Right lobe of liver (tissue), 6 donors: ENCODE measurements at places on chromosomes 4 and X.

DNA sequence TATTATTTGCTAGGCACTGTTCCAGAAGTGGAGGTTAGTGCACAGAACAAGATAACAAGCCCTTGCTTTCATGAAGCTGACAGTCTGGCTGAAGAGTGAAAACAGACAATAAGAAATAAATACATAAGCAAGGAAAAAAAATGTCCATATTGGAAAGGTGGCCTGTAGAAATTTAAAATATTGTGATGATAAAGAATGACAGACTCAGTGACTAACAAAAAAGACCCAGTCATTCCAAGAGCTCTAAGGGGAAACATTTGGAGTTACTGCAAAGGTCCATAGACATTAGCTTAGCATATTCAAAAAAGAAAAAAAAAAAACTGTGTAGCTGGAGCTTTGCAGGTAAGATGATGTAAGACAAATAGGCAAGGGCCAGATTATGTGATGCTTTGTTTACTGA lies 1.0 kb upstream of the ANTXR2 start:
- no peak for DNase-seq

DNA sequence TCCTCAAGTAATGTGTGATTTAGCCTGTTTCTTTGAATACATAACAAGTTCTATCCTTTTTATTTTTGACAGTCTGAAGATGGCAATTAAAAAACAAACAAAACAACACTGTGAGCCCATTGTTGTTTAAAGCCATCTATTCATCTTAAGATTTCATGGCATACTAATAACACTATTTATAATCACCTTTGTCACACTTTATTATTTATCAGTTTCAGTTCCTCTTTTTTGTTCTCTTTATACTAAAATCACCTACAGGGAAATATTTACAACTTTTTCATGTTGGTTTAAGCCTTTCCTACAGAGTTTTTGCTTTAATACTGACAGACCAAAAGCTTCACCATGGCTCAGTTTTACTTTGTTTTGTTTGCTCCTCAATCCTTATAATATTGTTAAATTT lies 247.4 kb upstream of the CTSO start:
- no peak for DNase-seq

DNA sequence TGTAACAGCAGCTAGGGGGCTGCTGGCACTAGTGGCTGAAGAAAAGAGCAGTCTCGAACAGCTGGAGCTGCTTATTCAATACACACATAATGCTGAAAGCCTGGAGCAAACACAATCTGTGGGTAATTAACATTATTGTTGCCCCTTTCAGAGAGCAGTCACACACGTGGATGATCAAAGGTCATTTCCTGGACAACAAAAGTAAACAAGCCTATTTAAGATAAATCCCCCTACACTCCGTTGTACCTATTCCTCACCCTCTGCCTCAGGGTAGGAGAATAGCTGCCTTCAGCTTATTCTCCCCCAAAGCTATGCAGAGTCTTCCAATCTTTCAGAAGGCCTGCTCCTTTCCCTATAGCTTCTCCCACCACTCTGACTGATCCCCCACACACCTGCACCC lies 803.9 kb downstream of the C4orf33 start:
- no peak for DNase-seq

DNA sequence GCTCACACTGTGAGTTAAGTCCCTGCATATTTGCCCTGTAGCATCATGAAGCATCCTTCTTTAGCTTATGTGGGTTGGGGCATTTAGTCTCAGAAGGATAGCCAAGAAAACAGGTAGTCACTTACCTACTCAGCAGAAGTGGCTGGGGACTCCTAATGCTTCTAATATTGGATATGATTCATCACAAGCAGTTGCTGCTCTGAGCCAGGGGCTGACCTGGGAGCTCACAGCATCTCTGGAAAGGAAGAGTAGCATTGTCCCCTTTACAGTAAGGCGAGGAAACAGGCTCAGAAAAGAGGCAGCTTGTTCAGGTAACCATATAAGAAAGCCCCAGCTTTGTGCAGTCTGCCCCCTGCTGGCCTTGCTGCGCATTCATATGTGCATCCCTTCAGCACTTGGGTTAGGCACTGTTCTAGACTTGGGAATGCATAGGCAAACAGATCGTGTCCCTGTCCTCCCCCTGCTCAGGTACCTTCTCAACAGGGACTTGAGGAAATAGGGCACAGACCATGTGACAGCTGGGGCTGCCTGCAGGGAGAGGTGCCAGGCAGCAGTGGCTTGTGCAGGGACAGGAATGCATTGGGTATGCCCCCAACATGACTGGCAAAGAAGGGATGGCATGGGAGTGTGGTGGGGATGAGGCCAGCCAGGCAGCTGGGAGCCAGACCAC lies 35.7 kb upstream of the TBC1D14 start:
- peak; percentile 77 for DNase-seq

DNA sequence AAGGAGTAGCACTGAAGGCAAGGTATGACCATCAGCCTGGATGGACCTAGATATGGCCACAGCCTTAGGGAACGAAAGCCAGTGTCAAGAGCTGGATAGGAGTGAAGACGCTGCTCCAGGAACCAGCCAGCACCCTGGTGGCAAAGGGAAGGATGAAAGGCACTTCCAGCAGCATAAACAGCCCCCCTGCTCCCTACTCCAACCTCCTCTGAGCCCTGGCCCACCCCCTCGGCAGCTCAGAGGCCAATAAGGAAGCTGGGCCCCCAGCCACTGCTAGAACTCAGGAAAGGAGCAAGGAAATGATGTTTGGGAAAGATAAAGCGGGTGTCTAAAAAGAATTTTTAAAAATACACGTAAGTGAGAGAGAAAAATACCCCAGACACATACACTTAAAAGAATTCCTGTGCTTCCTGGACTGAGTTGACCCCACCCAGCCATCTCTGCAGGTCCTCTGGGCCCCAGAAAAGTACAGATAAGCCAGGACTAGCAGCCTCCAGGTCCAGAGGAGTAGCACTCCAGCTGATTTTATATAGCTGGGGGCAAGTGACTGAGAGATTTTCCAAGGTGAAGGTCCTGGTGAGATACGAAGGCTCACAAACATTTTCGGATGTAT lies 170.4 kb downstream of the SHROOM4 start:
- peak; percentile 31 for DNase-seq

GRCh38 chr4:48247878-48248558 lies 21.6 kb downstream of the TEC start:
- no peak for DNase-seq

DNA sequence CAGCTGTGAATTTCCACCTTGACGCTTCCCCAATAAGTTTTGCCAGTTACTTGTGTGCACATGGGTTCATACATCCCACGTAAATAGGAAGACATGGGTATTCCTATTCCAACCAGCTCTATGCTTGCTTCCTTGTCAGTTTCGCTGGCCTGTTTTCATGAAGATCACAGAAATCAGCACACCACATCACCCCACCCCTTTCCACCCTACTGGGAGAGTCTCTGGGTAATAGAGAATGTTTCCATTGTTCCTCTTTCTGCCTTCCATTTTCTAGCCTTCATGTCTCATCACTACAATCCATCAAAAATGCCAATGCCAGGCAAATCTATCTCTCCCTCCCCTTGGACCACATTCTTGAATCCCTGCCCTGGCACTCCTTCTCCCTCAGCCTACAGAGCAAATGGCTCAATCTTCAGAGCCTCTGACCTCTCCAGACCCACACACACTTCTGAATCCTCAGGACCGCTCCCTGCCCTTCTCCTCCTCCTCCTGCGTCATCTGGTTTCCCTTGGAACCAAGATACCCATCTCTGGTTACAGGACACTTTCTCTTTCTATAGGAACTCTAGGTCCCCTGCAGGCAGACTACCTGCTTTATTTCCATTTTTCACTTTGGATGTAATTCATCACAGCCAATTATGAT lies 323.3 kb downstream of the DHX15 start:
- DNase-seq: no peak

DNA sequence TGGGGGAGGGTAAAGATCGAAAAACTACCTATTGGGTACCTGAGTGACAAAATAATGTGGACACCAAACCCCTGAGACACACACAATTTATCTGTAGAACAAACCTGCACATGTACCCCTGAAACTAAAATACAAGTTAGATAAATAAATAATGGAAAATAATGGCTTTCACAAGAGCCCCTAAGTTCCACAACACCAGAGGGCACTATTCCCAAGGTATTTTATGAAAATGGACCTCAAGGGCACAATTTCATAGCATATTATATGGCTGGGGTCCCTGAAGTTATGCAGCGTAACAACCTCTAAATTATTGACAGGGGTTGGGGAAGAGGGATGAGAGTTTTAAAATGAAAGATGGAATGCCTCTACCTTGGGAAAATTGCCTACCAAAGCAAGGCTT lies 81.3 kb upstream of the TMEM33 start:
- DNase-seq: no peak

DNA sequence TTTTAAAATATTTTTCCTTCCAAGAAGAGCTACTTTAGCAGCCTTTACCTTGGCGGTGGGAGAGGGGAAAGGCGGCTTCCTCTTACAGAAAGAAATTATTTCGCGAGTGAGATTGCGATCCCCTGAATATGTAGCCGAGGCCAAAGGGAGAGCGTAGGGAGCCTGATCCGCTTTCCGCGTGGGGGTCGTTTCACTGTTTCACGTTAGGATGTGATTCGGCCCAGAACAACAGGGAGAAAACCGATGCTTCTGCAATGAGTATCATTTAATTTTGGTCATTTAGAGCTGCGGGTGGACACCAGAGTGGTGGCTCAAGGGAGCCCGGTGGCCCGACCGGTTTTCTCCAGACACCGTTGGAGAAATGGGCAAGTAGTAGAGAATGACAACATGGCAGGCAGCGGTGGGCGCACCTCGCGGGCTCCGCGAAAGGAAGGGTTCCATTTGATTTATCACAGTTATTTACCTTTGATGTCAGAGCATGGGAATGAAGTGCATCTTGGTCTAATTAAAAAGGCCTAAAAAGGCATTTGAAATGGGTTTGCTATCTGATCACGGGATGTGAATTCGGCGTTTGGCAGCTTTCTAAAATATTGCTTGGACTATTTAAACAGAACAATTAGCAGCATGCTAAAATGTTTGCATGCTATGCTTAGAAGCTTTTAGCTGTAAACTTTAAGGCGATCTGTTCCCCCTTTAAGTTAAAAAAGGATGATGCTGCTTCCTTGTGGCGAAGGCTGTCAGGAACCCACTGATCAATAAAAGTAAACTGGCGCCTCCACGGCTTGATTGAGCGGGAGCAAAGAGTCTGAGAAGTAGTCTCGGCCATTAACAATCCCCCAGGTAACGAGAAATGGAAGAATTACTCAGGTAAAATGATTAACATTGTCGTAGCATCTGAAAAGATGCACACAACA lies 2.0 kb upstream of the PCDH19 start:
- DNase-seq: no peak

- DNase-seq: no peak
Observed at GRCh38 chrX:107465932-107466620, 16.6 kb downstream of the FRMPD3 start.

DNA sequence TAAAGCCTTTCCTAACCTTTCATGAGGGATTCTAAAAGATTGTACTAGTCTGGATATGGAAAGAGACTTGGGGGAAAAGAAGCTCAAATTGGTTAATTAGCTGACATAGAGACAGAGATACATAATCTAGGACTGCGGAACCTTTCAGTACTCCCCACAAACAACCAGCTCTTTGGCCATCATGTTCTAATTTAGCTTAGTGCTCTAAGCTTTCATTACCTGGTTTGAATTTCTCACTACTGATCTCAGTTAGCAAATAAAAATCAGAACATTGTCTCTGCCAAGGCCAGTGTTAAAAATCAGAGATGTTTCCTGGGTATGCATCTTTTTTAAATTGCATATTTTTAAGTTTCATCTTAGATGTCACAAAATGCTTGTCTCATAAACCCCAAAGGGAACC lies 254.4 kb downstream of the GLUD2 start:
- DNase-seq: no peak

GRCh38 chr4:107312366-107312765 lies 276.3 kb upstream of the DKK2 start:
- no peak for DNase-seq

DNA sequence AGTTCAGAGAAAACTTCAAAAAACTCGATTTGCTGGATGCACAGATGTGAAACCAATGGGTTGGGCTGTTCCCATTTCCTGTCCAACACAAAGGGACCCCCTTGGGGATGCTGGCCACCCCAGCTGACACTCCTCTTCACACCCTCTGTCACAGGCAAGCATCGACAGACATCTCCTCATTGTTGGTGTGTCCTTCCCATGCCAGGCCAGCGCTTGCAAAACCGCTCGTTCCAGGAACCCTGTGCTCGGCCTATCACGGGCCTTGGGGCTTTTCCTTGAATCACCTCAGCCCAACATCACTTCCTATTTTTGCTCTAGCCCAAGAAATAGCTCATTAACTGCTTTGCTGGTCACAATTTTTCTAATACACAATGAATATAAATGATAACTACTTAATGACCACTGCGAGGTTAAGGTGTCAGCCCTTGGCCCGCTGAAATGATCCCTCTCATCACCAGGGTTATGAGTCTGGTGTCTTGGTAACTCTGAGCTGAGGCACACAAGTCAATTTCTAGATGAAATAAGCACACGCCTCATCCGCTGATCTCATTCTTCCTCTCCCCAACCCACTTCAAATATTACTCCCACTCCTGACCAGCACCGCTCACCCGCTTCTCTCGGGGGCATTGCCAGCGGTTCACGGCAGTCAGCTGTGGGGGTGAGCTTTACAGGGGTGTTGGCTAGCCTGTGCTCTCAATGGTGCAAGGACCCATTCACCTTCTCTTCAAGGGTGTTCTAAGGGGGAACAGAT lies 32.3 kb downstream of the BCOR start:
- no peak for DNase-seq

DNA sequence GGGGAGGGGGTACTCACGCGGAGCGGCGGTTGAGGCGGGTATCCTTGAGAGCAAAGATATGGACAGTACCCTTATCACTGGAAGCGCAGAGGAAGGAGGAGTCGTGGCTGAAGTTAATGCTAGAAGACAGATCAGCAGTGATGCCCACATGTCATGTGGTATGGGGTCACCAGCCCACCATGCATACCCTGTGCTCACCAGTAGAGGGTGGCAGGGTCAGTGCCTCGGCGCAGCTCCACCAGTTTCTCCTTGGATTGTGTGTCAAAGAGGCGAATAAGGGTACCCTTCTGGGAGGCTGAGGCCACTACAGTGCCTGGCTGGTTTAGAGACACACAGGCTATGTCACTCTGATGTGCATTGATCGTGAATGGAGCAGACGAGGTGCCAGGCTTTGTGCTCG lies 1.5 kb upstream of the PRAF2 start:
- no peak for DNase-seq

- peak; percentile 94 for DNase-seq
Observed at GRCh38 chr4:109729718-109730618, at the start of gene PLA2G12A. TSS of gene PLA2G12A (minus strand) at chr4:109730070. CDS start at chr4:109729809, 261 bp downstream.
